Hippocampal formation (tissue), 2 donors: ENCODE measurements at places on chromosomes 11 and 22.

GRCh38 chr22:47287516-47287915 lies 525.1 kb downstream of the TBC1D22A start:
- DNase-seq, result no peak

- DNase-seq, result no peak
These were observed 17.2 kb downstream of the DLAT start for GRCh38 chr11:112042161-112042960.

GRCh38 chr11:47628026-47628425 lies 14.3 kb downstream of the MTCH2 start:
- DNase-seq, result no peak

- DNase-seq, result no peak
These were observed 19.1 kb downstream of the MIF start for GRCh38 chr22:23913306-23913660.

- no peak for DNase-seq
These were observed 44.9 kb downstream of the GRAMD1B start for GRCh38 chr11:123474994-123475393.

- no peak for DNase-seq
These were observed 24.2 kb upstream of the TMEM123 start for GRCh38 chr11:102476812-102477211.

DNA sequence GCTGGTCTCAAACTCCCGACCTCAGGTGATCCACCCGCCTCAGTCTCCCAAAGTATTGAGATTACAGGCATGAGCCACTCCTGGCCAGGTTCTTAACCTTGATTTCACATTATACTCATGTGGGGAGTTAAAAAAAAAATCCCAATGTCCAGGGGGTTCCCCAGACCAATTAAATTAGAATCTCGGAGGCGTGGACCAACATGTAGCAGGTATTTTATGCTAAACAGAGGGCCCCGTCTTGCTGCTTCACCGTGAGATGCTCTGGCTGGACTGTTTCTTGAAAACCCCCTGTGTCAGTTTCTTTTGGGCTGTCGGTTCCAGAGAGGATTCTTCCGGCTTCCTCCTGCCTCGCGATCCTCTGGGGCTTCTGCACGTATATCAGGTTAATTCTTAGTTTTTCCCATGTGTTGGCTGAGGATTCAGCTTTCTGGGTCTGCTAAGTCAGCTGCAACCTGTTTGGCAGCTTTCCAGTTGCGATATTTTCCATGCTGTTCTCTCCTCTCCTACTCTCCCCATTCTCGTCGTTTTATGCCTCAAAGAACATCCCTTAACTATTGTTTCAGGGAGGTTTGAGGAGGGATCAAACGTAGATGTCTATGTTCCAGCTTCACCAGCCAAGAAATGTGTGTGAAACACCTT lies 50.6 kb upstream of the ACCSL start:
- no peak for DNase-seq

- DNase-seq, result no peak
These were observed 58.5 kb downstream of the GAB4 start for GRCh38 chr22:16949561-16949960.

DNA sequence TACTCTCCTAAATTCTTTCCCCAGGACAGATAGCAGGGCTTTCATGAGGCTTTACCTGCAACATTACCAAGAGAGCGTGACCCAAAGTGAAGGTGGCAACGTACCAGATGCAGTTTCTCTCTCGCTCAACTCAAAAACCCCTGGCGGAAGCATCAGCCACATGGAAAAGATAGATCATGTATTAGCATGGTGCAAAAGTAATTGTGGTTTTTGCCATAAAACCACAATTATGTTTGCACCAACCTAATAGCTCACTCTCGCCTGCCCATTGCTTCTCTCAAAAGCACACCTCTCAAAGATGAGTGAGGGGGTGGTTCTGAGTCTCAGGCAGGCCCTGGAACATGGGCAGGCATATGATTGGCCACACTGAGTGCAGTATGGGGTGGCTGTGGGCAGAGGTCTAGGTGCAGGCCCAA lies 7.0 kb downstream of the MS4A6A start:
- DNase-seq, result no peak

GRCh38 chr22:21728270-21728669 lies 7.3 kb downstream of the YPEL1 start:
- DNase-seq, result no peak

DNA sequence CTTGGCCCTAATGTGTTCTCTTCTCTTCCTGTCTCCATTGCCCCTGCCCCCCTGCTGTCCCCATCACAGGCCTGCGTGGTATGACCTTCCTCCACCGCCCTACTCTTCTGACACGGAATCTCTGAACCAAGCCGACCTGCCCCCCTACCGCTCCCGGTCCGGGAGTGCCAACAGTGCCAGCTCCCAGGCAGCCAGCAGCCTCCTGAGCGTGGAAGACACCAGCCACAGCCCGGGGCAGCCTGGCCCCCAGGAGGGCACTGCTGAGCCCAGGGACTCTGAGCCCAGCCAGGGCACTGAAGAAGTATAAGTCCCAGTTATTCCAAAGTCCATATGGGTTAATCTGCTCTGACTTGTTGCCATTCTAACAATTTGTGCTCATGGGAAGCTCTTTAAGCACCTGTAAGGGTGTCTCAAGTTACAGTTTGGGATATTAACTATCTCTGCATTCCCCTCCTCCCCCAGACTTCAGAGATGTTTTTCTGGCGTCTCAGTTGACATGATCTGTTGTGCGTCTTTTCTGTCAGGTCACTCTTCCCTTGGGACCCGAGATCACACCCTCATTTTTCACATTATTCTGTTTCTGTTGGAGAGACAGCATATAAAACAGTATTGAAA lies 60.0 kb downstream of the COMMD9 start:
- no peak for DNase-seq

DNA sequence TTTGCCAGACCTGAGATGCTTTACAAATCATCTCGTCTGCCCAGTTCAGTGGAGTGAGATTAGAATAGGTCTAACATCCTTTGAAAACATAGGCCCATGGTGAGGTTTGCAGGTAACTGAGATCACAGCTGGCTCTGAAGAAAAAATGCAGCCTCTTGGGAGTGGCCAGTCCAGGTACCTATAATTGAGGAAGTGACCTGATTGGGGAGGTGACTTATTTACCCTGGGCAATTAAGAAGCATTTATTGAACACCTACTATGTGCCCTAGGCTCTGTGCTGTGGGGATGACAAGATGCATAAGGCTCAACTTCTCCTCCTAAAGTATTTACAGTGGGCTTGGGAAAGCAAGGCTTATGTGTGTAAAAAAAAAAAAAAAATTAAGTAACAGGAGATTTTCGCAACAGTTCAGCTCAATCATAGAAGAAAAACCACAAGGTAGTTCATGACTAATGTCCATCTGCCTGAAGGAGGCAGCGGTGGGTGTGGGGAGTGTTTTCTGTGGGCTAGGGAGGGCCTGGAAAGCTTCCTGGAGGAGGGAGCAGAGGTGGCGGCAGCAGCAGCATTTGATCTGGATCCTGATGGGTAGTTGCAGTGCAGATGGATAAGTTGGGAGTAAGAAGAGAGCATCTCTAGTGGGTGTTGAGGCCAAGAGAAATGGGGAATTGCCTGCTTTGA lies 16.1 kb downstream of the MICAL2 start:
- DNase-seq, result no peak

- peak; percentile 32 for DNase-seq
These were observed 106.8 kb upstream of the CLMP start for GRCh38 chr11:123301696-123302400.

DNA sequence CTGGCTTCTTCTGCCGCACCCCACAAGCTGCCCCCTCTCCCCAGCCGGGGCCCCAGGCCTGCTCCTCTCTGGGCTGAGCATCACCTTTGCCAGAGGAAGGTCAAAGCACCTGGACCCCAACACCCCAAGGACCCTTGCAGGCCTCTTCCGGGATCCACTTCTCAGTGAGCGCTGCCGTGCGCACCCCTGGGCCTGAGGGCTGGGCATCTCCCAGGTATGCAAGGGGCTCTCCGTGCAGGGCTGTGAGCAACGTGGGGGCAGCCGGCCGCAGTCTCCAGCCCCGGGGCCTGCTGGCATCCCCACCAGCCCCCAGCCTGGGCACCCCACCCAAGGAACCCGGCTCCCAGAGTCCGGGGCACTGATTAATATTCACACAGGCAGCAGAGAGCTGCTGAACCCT lies 64.0 kb downstream of the BRD1 start:
- DNase-seq, result no peak
